ENCODE measurements at places on chromosomes 3 and 15.

DNA sequence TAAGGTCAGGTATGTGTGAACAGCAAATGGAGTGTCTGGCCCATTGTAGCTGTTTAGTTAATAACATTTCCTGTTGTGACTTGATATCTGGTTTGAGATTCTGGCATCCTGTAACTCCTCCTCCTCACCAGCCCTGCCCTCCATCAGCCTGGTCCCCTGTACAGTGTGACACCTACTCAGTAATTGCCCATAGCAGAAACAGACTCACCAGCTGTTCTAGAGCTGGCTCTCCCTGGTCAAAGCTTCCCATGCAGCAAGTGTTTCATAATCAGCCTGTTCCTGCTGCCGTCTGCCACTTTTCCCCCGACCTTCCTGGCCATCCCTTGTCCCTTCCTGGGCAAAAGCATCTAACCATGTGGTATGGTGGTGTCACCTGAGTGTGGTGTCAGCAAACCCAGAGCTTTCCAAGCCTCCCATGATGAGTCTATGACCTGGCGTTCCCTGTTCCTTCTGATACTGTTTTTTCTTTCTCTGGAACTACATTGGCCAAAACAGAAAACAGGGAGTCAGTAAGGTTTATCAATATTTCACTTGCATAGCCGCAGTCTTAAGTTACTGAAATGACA is 55.4 kb downstream of the B3GALNT1 start:
- DNase-seq: no peak

DNA sequence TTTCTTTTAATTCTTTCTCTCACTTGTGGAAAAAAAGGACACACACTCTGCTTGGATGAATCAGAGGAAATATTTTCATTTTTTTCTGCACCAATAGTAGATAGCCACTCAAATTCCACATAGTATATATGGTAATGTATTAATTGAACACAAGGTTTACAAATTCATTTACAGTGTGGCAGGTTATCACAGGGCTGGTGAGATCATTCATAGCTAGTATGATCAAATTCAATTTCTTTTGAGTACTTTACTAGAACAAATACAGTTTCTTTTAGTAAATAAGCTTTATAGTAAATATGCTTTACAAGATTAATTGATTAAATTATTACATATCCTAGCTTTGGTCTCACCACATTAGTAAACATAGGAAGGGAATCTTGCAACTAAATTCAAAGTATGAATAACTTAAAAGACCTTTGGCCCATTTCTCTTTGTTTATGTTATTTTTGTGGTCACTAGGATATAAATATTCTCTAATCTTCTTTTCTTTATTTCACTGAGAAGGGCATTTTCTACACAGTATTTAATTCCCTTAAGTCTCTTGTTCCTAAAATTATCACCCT is 40.1 kb upstream of the PARP14 start:
- DNase-seq: no peak

DNA sequence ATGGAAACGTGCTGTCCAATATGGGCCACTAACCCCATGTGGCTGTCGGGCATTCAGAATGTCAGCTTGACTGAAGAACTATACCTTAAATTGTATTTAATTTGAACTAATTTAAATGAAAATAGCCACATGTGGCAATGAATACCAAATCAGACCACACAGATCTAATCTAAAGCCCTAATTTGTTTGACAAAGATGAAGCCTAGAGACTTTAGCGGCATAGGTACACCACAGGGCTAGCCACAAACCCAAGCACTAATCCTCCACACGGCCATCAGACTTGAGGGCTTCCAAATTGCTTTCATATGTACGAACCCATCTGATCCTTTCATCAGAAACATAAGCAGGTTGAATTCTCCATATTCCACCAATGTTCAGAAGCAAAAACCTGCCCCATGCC is 81.4 kb downstream of the SHQ1 start:
- DNase-seq: no peak

DNA sequence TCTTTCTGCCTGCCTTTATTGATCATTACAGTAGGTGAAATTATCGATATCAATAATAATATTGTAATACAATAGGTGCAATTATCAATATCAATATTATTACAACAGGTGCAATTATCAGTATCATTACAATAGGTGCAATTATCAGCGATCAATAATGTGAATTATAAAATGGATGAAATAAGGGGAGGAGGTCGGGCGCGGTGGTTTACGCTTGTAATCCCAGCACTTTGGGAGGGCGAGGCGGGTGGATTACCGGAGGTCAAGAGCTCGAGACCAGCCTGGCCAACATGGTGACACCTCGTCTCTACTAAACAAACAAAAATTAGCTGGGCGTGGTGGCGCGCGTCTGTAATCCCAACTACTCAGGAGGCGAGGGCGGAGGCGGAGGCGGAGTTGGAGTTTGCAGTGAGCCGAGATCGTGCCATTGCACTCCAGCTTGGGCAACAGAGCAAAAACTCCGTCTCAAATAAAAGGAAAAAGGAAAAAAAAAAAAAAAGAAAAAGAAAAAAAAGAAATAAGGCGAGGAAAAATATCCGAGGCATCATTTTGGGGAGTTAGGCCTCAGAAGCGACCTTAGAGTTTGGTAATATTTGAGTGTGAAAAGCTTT is 611 bp upstream of the BNIP2 start:
- peak; percentile 41 for DNase-seq

GRCh38 chr3:52494445-52494844 is 693 bp upstream of the STAB1 start:
- DNase-seq: no peak

GRCh38 chr15:90300988-90301706 is 35.7 kb downstream of the NGRN start:
- DNase-seq: peak; percentile 32

DNA sequence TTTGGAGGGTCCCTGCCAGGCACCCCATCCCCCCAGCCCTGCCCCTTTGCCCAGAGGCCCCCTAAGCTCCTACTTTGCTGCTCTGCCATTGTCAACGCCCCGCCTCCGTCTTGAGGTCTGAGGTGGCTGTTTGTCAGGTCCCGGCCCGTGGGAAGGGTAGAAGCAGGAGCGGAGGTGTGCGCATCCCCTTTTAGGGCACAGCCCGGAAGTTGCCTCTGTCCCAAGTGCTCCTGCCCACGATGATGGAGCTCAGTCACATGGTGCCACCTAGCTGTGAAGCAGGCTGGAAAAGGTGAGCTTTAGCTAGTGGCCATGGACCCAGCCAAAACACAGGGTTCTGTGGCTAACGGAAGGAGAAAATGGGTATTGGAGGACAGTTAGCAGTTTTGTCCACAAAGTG is 28.5 kb upstream of the LCTL start:
- DNase-seq: no peak

GRCh38 chr15:100588638-100589242 is 13.2 kb downstream of the LINS1 start:
- DNase-seq: no peak

DNA sequence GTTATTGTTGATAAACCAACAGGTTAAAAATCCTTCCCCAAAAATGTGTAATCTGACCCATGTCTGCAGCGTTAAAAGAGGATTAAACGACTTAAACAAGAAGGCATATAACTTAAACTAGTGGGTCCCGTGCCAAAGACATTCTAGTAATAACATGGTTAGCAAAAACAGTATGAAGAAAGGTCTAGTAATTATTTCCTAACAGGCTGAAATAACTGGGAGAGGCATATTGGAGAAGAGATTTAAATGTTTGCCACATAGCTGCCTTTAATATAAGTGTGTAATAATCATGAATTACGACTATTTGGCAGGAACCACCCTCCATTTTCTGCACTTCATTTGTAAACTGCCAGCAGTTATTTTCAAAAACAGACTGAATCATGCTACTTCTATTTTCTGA is 67.7 kb upstream of the CSPG5 start:
- DNase-seq: no peak

DNA sequence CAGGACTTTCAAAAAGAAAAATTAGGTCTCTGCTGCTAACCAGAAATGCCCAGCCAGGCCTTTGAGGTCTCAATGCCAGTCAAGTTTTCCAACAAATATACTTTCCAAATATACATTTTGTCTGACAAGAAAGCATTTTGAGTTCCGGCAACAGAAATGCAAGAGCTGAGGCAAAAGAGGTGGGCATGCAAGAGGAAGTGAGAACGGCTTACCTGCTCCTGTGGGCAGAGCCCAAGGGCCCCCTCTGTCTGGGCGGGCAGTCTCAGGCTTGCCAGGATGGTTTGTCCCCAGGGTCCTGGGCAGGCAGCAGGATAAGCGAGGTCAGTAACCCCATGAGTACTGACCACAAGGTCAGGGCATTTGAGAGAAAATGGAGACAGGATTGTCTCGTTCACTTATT is 136.1 kb upstream of the TOPAZ1 start:
- DNase-seq: no peak

GRCh38 chr3:41075975-41076374 is 123.3 kb upstream of the CTNNB1 start:
- DNase-seq: no peak

- no peak for DNase-seq
These were observed 42.0 kb downstream of the PML start for GRCh38 chr15:74036271-74037170.

DNA sequence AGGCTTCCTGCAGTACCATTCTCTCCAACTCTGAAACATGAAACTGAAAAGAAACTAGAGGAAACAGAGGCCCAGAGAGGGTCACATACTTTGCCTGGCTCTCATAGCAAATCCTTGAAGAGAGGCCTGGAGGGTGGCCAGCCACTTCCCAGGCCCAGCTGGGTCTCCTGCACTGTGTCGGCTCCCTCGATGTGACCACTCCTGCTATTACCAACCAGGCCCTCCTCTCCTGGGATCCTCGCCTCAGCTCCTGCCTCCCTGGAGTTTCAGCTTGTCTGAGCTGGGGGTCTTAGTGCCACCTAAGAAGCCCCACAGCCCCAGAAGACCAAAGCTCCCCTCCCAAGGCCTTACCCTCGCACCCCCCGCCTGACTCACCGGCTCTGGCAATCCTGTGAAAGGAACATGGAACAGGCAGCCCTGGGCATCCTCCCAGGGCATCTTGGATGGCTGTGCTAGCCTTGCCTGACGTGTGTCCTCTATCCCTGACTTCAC is 4.6 kb downstream of the LOXL1 start:
- DNase-seq: no peak

GRCh38 chr3:126851934-126852333 is 131.0 kb upstream of the PLXNA1 start:
- DNase-seq: no peak

DNA sequence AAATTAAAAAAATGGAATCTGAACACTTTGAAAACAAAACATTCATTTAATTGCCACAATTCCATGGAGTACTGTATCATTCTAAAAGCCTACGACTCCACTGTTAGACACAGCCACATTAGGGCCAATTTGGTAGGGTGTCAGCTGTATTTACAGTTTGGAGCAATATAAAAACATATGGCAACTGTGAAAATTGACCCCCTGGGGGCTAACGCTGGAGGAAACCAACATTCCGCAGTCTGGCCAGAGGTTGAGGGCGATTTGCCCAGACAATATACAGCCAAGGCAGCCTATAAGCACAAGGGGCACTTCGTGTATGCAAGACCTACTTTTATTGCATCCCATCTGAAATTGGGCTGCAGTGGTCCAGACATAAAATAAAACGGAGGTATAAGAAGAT is 476.5 kb upstream of the WNT5A start:
- DNase-seq: no peak

- no peak for DNase-seq
These were observed 870 bp upstream of the CHAC1 start for GRCh38 chr15:40952301-40952900.

DNA sequence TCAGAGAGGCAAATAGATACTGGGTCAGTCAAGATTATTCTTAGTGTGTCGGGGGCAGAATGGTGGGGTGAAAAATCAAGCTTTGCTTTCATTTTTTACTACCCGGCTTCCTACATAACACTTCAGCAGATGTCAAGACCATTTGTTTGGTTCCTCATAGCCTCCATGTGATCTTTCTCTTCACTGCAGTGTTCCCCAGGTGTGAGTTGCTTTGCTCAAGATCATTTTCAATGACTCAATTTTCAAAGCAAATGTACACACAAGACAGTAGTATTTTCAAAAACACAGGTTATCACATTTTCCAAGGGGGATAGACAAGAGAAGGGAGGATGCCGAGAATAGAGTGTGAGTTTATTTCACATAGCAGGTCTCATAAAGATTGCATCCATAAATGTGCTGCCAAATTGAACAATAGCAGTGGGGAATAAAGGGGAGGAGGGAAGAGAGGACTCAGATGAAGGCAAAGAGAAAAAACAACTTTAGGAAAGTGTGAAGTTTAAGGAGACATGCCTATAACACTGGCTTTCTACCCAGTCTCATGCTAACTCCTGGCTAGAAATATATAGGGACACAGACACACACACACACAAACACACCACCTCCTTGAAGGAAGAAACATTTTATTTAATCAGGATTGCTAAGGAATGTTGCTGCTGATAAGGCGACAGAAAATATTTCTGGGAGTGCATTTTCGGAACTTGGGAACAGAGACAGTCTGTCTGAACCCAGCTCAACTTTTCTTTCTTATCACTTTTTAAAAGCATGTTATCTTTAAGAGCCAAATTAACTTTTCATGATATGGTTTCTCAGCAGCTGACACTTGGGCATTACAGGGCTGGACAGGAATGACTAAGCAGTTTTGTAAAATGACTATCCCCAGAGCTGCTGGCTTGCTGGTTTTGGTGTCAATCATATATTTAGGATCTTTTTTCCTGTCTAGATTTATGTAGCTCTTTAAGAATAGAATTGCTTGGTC is 402.4 kb downstream of the RBMS3 start:
- no peak for DNase-seq

DNA sequence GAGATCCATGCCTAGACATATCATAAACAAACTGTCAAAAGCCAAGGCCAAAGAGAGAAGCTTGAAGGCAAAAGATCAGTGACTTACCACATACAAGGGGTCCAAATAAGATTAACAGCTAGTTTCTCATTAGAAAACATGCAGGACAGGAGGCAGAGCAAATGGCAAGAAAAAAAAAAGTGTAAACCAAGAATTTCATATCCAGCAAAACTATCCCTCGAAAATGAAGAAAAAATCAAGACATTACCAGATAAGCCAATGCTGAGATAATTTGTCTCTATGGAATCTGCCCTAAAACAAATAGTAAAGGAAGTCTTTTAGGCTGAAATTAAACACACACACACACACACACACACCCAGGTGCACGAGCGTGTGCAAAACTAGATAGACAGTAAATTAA is 99.6 kb upstream of the NSMCE3 start:
- no peak for DNase-seq

- DNase-seq: no peak
These were observed 1.1 kb downstream of the SEC11A start for GRCh38 chr15:84714821-84715220.

- DNase-seq: no peak
These were observed 21.7 kb downstream of the LEKR1 start for GRCh38 chr3:156847752-156848448.

DNA sequence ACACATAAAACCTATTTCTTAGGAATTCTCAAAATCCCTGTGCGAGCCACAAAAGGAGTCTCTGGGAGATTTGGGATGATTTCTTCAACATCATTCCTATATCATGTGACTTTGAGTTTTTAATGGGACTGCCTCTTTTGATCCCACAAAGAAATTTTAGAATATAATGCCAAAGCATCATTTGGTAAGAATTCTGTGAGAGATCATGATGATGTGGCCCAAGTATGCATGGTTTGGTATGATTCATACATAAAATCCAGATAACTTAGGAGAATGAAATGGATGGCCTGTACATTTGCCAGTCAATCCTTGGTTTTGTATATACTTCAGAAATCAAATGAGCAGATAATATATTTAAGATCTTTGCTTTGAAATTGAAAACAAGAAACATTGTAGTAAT is 61.3 kb downstream of the UBE2E2 start:
- no peak for DNase-seq
